ENCODE measurements at places on chromosomes 6 and 20.

- no peak for DNase-seq
These were observed 38.4 kb upstream of the TGM2 start for GRCh38 chr20:38203337-38203980.

DNA sequence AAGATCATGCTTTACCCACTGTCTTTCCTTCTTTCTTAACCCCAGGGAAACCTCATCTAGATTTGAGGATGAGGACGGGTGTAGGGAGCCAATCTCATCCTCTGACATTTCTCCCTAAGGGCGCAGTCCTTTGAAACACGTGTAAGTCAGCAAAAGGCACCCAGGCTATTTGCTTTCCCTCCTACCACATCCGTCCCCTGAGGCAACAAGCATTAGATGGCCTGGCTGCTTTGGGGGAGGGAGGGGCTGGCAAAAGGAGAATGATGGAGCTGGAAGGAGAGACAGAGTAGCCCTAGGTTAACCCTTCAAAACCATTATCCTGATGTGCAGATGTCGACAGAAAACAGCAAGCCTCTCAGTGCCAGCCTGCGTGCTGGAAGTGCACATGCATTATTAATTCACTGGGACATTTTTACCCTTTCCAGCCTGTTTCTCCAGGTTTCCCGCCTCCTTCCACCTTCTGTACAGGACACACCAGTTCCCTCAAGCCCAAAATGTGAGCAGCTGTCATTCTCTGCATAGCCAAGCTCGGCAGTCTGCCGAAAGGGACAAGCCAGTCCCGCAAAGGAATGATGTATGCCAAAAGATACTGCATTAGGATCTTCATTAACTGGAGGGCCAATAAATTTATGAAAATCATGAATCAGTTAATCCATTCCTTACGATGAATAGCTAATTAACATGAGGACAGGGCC, 547.2 kb downstream of the CD83 start:
- no peak for DNase-seq

- no peak for DNase-seq
These were observed 214.1 kb downstream of the COL12A1 start for GRCh38 chr6:74991573-74992332.

DNA sequence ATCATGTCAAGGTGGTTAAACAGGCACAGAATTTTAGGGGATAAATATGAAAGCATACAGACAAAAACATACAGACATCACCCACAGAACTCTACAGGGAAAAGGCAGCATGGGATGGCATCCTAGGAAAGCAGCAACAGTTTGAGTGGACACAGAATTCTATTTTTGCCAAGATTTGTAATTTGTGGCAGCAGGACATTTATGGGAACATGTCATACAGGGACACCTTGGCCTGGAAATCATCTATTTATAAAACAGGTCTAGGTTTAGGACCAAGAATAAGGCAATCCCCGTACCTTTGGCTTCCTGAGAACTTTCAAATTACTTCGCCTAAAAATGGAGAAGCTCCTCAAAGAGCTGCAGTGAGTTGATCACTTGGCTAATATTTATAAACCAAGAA, 17.5 kb downstream of the ARHGAP18 start:
- DNase-seq = no peak

DNA sequence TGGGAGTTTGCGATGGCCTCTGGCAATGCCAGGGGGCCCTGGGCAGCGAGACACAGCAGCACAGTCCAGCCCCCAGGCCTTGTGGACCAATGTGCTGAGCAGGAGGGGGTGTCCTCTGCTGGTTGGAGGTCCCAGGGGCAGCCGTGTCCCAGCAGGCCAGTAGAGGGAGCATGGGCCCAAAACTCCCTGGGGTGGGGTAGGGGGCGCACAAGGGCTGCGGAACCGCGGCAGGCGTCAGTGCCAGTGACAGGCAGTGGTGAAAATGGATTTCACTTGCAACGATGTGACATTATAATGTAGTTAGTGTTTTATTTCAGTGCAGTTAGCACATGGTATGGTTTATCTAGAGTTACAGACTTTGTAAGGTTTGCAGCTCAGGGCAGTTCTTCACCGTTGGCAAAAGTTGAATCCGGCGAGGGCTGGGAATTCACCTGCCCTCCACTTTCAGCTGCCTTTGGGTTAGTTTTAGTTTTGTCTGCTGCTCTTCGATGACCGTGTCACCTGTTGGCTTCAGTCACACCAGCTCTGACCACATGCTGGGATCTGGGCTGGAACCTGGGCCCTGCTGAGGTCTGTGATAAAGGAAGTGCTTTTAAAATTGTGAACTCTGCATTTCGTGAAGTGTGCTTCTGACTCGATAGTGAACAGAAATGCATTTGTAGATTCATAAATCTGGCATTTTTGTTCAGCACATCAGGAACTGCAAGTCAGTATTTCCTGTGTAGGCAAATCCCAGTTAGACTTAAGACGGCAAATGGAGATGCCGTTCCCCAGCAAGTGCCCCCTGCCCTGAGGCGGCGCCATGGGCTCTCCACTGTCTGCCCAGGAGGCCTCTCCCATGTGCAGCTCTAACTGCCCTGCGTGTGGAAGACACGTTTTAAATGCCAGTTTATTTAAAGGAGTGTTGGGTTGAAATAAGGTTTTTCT, 46.8 kb downstream of the PYGB start:
- DNase-seq = peak; percentile 69

- DNase-seq = peak; percentile 49
These were observed 68.7 kb upstream of the MYL9 start for GRCh38 chr20:36472637-36473090.

DNA sequence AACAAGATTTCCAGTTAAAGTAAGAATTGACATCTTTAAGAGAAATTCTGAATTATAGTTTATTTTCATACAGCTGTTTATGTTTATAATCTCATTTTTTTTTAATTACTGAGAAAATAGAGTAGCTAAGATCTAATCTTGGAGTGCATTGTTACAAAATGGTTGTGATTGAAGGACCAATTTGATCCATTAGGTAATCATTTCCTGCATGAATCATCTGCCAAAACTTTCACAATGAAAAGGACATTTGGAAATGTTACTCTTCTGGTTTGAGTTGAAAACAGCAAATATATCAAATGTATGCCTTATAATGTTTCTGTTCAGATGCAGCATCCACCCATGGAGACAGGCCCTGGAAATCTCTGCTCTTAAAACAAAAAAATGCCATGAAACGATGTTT, 19.0 kb downstream of the TUBB2A start:
- no peak for DNase-seq

DNA sequence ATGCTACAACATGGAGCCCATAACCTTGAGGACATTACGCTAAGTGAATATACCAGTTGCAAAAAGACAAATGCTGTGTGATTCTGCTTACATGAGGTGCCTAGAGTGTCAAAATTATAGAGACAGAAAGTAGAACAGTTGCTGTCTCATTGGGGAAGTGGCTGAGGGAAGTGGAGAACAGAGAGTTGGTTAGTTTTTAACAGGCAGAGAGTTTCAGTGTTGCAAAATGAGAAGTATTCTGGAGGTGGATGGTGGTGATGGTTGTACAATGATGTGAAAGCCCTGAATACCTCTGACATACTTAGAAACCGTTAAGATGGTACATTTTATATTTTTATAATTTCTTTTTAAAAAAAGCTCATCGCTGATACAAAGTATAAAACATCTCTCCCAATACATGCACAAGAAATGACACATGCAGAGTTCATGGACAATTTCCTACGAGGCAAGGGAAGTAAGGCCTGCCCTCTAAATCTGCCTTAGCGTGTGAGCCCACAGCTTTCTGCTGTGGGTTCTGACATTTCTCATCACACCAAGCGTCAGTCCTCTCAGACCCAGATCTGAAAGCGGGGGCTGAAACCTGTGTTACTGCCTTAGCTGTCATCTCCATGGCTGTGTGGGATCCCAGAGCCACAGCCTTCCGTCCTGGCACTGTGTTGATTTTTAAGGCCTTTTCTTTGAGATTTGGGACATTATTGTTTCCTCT, 126.0 kb downstream of the RNASET2 start:
- peak; percentile 48 for DNase-seq

DNA sequence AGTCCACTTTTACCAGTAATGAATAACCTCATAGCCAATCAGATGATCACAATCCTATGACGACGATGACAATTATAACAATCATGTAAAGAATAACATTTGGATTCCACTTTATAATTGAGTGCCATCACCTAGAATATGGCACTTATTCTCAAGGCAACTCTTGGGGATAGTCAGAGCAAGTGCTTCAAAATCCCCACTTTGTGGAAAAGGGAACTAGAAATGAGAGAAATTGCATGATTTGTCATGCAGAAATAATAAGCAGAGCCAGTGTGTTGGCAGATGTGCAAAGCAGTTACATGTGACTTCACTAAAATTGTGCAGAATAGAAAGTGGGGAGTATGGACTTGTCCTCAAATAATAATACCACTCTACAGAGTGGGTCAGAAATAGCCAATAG, 41.3 kb downstream of the FRK start:
- no peak for DNase-seq

DNA sequence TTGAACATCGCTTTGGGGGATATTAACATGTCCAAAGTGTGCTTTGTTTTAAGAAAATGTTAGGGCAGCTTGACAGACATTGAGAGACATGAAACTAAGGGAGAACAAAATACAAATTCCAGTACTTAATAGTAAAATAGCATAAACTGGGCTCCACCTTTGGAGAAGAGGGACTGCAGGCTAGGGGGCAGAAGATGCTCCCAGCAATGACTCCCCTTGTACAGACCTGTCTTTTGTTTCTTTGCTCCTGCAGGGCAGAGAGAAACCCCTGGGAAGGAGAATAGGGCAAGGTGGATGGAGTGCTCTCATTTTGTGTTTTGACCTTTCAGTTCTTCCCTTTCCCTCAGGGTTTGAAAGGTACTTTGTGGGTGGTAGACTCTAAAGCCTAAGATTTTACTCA, 115.6 kb upstream of the PLCB4 start:
- no peak for DNase-seq

DNA sequence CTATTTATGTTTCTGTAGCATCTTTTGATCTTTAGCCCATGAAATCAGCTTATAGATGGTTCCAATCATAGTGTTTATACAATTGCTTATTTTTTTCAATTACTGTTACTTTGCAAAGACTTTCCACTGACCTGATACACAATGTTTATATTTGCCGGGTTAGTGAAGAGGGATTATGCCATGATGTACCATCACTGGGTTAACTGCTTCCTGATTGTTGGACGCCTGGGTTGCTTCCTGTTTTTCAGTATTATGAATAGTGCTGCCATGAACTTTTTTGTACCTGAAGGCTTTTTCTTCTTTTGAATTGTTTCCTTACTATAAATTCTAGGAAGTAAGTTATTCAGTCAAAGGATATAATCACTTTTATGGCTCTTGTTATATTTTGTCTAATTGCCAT, 6.9 kb downstream of the MANBAL start:
- no peak for DNase-seq
